Activated naive CD4-positive, alpha-beta T cell treated with anti-CD3 and anti-CD28 coated beads for 36 hours (primary cell): ENCODE measurements at places on chromosomes 1 and 21.

DNA sequence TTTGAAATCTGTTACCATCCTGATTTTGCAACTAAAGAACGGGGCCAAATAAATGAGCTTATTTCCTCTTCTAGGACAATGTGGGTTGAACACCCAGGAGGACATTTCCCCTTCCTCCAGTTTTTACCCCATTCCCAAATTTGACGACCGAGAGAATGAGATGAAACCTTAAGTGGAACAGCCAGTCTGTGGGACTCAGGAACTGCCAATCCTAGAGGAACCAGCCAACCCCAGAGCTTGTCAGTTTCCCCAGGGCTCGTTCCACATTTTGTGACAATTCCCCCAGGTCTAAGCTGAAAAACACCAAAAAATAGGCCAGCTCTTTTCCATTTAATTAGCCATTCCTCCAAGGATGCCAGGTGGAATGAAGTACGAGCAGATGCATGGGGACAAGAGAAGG lies 21.3 kb upstream of the MAPKAPK2 start:
- DNase-seq = no peak

- no peak for DNase-seq
These were observed 12.1 kb upstream of the C8B start for GRCh38 chr1:56977910-56978309.

DNA sequence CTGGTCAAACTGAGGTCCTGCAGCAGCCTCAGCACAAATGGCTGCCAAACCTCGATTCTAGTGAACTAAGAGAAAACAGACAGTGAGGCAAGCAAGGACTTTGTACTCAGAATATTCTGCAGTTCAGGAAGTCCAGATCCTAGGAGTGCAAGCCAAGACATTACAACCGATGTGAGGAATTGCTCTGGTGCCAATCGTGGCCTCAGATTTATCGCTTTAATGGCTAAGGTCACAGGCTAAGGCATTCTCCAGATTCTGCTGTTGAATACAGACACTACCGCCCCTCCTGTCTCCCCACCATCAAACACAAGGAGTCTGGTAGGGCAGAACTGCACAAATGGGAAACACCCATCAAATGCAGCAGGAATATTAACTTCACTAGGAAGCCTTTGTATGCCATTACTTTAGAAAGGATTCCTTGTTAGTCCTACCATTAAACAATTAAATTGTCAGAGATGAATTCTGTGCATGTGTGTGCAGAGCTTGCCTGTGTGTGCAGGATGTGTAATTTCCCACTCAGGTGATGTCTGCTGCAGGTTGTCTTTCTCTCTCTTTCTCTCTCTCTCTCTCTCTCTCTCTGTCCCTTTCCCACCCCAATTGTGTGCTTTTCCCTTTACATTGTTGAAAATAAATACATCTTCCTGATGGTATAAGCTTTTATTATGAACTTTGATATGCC lies 9.2 kb upstream of the SERTAD4 start:
- no peak for DNase-seq

DNA sequence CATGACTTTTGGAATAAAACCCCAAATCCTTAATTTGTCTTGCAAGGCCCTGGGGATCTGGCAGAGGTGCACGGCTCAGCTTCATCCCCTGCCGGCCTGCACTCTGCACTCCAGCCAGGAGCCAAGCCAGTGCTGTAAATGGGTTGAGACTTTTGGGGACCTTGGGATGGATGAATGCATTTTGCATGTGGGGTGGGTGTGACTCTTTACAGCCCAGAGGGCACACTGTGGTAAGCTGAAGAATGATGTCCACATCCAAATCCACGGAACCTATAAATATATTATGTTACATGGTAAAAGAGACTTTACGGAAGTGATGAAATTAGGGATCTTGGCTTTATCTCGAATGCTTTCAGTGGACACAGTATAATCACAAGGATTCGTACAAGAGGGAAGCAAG lies 177.8 kb downstream of the EDEM3 start:
- DNase-seq = no peak

- no peak for DNase-seq
These were observed 105.0 kb upstream of the JUN start for GRCh38 chr1:58888833-58889232.

GRCh38 chr1:245691897-245692296 lies 537.1 kb downstream of the KIF26B start:
- no peak for DNase-seq

DNA sequence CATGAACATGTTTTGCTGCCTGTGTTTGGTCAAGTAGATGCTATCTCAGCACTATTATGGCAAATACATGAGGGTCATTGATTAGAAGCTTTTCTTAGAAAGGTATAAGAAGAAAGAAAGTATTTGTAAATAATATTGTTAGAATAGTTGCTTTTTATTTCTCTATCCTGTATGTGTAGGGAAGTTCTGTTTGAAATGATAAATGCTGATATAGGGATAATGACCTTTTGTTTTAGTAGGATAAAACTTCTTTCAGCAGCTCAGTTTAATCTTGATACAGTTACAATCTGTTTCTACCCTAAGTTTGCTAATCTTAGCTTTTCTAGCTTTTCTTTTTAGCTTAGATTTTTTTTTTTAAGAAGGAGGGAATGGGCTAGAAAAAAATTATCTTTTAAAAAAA lies 63.3 kb downstream of the USP25 start:
- DNase-seq = no peak

GRCh38 chr1:192762265-192762664 lies 46.6 kb upstream of the RGS2 start:
- DNase-seq = no peak

- no peak for DNase-seq
These were observed 28.9 kb downstream of the VANGL1 start for GRCh38 chr1:115670476-115671175.

- DNase-seq = no peak
These were observed 248.2 kb upstream of the SGIP1 start for GRCh38 chr1:66285618-66286270.

GRCh38 chr1:30982937-30983336 lies 74.4 kb upstream of the SDC3 start:
- DNase-seq = no peak

DNA sequence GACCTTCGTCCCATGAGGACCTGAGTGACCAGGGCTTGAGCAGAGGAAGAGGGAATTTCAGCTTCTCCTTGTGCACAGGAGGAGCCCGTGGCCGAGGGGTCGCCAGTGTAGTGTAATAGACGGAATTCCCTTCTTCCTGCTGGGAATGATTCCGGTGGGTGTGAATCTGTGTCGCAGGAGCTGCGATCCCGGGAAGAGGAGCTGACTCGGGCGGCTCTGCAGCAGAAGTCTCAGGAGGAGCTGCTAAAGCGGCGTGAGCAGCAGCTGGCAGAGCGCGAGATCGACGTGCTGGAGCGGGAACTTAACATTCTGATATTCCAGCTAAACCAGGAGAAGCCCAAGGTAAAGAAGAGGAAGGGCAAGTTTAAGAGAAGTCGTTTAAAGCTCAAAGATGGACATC lies 34.4 kb downstream of the MAP3K21 start:
- DNase-seq = no peak

DNA sequence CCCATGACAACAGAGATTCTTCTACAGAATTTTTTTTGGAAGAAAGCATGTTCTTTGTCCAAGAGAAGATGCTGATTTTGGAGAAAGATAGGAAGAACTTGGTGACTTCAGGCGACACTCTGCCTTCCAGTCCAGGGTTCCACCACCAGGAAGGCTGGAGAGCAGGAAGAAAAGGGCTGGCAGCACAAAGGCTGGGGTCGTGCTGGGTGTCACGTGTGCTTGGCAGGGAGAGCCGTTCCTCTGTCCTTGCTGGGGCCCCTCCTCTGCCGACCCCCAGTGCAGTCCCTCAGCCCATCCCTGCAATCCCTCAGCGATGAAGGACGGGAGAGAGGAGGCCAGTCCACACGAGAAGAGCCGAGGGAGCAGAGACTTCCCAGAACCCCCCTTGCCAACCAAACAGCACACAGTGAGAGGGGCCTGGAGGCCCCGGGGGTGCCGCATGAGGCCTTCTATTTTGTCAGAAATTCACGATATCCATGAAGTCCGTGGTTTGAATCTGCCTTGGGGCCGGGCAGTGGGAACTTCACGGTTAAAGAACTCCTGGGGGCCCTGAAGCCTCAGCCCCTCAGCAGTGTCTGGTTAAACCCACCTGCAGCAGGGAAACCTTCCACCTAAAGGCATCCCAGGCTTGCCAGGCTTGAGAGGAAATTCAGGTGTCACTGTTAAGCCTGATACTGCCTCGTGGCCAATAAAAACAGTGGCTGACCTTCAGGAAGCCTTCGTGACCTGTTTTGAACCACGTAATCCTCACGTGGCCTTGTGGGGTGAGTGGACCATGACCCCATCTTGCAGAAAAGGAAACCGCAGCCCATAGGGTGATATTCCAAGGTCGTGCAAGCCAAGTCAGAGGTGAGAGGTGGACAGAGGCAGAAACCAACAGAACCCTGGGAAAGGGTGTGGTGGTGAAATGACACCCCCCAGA lies 3.4 kb downstream of the KRTAP10-12 start:
- DNase-seq = no peak

DNA sequence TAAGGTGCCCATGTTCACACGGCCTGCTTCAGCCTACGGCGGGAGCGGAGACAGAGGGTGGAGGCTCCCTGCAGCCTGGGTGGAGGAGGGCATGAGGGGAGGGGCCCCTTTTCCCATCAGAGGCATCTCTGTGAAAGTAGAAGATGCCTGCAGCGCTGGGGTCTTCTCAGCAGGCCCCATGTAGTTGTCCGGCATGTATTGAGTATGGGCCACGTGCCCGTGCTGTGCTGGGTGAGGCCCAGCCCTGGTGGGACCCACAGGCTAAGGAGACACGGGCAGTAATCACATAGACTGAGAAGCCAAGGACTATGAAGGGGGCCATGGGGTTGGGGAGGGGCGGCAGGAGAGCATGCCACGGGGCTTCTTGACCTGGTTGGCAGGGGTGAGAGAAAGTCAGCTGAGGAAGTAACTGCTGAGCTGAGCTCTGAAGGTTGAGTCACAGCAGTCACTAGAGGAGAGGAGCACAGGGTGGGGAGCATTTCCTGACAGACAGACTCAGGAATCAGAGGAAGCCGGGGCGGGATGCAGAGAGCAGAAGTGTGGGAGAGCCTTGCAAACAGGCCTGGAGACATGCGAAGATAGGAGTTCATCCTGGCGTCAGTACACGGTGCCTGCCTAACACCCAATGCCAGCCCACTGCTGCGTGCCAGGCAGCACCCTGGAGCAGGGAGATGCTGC lies 21.6 kb downstream of the PSEN2 start:
- no peak for DNase-seq

- DNase-seq = no peak
These were observed 116.1 kb downstream of the DENND1B start for GRCh38 chr1:197659171-197659570.

DNA sequence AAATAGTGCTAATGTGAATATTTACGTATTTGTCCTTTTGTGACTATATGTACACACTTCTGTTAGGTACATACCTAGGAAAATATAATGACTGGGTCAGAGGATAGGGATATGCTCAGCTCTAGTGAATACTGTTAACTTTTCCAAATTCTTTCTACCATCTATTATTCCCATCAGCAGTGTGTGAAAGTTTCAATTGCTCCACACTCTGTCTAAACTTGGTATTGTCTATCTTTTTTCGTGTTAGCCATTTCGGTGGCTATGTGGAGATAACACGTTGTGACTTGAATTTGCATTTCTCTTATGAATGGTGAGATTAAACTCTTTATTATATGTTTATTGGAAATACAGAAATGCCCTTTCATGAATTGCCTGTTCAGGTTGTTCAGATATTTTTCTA lies 22.7 kb upstream of the LELP1 start:
- no peak for DNase-seq

DNA sequence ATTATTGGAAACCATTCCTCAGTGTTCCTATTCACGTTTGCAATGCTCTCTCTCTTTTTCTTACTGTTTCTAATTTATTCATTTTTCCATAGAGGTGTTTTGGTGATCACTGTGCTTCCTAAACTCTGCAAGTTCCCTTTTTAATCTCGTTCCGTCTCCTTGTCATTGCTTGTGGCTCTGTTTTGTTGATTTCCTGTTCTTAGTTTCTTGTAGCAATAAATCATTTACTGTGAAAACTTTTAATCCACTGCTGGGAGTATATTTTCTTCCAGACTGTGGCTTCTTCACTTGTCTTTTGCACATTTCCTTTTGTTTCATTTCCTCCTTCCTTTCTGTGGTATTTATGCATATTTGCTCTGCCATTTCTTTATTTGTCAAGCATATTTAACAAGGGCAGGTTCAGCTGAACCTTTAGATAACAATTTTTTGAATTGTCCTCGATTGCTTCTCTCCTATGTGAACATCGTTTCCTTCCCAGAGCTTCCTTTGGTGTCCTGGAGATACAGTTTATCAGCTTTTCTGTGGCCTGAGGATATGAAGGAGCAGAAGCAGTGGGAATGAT lies 3.6 kb downstream of the B3GALT5 start:
- no peak for DNase-seq

- no peak for DNase-seq
These were observed 28.5 kb downstream of the KCND3 start for GRCh38 chr1:111961016-111961415.

- DNase-seq = no peak
These were observed 38.1 kb downstream of the AZIN2 start for GRCh38 chr1:33119050-33119449.

DNA sequence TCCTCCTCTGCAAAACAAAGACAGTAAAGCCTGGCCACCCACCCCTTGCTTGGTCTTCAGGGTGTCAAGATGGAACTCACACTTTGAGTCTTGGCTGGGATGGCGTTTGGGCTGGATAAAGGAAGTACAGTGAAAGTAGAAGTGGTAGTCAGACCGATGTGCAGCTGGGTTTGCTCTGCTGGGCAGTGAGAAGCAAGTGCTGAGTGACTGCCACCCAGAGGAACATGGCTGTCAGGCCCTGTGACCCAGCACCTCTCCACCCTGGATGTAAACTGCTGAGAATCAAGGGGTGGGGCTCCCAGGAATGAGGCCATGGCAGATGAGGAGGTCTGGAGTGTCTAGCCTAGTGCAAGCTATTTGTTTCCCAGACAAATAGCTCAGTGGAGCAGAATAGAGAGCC lies 51.2 kb downstream of the POFUT2 start:
- no peak for DNase-seq

DNA sequence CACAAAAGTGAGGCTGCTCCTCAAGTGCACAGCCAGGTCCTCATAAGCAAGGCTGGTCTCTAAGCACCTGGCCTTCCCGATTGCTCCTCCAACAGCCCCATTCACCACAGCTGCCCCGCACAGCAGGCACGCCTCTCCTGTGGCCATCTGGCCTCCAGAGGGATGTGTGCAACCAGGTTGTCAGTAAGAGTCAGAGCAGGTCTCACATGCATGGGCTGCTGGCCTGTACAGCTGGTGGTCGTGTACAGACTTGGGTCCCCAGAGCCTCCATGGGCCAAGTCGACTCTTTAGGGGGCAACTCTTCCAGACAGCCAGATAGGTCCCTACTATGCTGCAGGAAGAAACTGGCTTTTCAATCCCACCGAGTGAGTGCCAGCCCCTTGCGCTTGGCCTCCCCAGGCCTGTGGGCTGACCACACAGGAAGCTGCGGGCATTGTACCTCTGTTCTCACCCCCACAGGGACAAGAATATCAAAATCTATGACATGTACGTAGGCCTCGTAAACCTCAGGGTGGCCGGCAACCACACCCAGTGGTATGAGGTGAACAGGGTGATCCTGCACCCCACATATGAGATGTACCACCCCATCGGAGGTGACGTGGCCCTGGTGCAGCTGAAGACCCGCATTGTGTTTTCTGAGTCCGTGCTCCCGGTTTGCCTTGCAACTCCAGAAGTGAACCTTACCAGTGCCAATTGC lies 1.4 kb downstream of the PRSS38 start:
- no peak for DNase-seq

GRCh38 chr21:28742527-28742926 lies 250.2 kb downstream of the LTN1 start:
- DNase-seq = no peak

- no peak for DNase-seq
These were observed 62.7 kb downstream of the STUM start for GRCh38 chr1:226611301-226611700.
